ENCODE measurements at places on chromosomes 5 and 9.

DNA sequence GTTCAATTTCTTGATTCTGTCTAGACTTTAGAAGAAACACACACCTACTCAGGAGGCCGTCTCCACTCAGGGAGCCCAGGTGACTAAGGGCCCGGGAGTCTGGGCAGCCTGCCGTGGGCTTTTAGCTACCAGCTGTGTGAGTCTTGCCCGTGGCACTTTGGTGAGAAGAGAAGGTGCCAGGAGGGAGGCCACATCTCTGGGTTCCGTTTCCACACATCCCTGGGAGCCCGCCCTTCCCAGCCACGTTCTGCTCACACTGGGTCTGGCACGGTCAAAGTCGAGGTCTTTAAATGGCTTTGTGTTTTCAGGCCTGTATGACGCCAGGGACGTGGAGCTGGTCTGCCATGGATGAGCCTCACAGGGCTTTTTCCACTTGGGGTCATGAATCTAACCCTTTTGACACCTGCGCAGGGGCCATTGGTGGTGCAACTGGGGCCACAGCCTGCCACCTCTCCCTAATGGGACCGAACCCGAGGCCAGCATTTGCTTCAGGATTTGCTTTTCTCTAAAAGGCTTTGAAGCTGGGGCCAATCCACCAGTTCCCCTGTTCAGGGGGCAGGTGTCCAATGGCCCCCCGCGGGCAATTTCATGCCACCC is 17.2 kb upstream of the FCN2 start:
- DNase-seq = no peak

DNA sequence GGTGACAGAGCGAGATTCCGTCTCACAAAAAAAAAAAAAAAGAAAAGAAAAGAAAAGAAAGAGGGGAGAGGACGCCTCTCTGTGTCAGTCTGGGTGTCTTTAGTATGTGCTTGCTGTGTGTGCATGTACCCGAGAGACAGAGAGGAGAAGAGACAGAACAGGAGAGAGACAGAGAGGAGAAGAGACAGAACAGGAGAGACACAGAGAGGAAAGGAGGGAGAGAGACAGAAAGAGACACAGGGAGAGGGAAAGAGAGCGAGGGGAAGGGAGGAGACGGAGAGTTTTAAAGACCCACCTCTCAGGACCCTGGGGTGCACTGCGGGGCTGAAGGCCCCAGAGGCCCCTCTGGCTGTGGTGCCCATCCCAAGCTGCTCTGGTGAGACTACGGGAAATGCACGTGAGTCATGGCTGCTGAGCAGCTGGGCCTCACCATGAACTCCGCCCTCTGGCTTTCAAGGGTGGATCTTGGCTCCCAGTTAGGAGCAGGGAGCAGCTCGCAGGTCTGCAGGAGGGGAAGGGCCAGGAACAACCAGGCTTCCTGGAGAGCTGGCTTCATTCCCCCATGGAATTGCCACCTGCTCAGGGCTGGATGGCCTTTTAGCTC is 7.9 kb downstream of the SLC6A3 start:
- DNase-seq = no peak

GRCh38 chr5:151068433-151069197 is 12.2 kb downstream of the TNIP1 start:
- no peak for DNase-seq

GRCh38 chr5:18882154-18882553 is 1105.8 kb downstream of the CDH18 start:
- DNase-seq = no peak

DNA sequence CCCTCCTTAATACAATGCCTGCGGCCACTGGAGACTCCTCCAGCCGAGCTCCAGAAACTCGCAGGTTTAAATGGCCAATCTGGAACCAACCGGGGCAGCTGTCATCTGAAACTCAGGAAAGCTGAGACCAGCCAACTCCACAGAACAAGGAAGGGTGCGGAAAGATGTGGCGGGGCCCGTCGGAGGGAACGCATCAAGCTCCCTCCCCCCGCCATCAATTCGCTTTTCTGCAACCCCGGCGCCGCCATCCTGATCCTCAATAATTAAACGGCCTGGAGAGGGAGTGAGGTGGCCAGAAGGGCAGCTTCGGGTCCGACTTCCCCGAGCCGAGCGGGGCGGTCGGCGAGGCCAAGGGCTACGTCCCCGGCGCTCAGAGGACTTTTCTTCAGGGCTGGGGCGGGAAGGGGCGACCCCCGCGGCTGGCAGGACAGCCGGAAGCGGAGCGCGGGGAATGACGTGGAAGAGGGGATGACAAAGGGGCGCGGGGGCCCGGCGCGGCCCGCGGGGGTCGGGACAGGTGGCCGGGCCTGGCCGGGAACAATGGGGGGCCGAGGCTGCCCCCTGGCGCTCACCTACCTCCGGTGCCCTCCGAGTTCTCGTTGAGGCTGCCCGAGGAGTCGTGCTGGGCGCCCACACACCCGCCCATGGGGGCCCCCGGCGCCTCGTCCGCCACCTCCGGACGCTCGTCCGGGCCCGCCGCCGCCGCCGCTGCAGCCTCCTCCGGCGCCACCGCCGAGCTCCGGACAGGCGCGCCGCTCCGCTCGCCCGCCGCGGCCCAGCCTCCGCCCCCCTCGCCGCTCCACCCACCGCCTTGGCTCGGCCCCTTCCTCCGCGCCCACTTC is at the start of gene UBTD2:
Gene UBTD2, minus strand, starts transcription at position 745 of the 842 bp plus-strand sequence. Its CDS starts 99 bp downstream, at position 646.
- DNase-seq = peak; percentile 15

DNA sequence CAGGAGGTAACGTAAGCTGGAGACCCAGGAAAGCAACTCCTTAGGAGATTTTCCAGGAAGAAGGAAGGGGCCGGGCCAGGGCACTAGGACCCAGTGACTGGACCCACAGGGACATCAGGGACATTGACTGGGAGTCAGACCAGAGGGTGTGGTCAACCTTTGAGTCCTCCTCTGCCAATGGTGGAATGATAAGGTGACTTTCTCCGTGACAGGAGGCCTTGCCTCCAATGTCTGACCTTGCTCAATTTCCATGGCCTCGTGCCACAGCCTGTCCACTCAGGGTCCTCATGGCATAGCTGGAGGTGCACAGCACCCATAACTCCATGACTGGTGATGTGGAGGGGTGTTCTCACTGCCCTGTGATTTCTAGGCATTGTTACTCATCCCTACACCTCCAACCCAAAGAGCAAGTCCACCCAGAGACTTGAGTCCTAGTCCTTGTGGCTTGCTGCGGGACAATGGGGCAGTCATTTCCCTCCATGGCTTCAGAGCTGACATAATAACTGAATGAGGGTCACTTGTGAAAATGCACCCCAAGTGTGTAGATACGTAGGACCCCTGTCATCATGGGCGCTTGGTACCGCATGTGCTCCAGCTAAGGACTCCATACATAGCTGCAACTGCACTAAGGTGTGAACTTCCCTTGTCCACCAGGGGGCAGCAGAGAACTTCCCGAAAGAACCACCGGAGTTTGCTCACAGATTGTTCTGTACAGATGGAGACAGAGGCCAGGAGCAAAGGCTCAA is 4.1 kb upstream of the AMBP start:
- peak; percentile 70 for DNase-seq

DNA sequence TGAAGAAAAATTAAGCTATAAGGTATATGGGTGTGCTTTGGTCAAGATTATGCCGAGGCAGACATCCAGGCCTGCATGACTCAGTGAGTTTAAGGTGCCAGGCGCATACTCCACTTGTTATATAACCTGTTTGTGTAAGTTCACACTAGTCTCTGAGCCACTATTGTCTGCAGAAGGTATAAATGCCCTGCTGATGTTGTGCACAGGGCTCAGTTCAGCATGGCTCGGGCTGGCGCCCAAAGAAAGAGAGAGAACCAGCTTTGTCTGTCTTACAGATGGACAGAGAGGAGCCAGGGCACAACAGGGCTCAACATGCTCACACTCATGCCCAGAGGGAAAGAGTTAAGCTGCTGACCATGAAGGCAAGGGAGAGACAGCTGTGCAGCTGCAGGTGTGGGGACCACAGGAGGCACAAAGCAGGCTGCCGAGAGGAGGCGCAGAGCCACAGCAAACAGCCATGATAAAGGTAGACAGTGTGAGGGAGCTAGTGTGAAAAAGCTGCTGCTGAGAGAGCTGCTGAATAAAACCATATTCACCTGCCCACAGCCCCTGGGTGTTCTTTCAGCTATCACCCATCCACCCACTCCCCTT is 1587.6 kb upstream of the C9orf72 start:
- peak; percentile 4 for DNase-seq

DNA sequence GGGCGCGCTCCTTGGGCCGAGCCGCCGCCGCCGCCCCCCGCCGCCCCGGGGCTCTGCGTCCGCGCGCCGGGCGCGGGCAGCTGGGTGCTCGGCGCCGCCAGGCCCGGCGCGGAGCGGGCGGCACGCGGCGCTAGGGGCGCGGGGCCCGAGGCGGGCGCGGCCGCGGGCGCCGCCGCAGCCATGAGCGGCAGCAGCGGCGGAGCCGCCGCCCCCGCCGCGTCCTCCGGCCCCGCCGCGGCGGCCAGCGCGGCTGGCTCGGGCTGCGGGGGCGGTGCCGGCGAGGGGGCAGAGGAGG is 351 bp downstream of the TRIO start:
- DNase-seq = no peak

- DNase-seq = no peak
These were observed 104.8 kb upstream of the CD180 start for GRCh38 chr5:67301285-67301903.

- no peak for DNase-seq
These were observed 81.8 kb downstream of the FBXW11 start for GRCh38 chr5:171924493-171925122.

GRCh38 chr5:141359790-141360426 is at the start of gene PCDHGB2:
PCDHGB2 (plus strand) TSS chr5:141359994; CDS start chr5:141360136, 142 bp downstream.
- DNase-seq = no peak

- DNase-seq = no peak
These were observed 5.4 kb downstream of the KCNV2 start for GRCh38 chr9:2722715-2723114.

- DNase-seq = peak; percentile 83
These were observed 583.5 kb downstream of the ZNF608 start for GRCh38 chr5:124162767-124163532.

- peak; percentile 37 for DNase-seq
These were observed 51.5 kb downstream of the HRH2 start for GRCh38 chr5:175709276-175709781.

DNA sequence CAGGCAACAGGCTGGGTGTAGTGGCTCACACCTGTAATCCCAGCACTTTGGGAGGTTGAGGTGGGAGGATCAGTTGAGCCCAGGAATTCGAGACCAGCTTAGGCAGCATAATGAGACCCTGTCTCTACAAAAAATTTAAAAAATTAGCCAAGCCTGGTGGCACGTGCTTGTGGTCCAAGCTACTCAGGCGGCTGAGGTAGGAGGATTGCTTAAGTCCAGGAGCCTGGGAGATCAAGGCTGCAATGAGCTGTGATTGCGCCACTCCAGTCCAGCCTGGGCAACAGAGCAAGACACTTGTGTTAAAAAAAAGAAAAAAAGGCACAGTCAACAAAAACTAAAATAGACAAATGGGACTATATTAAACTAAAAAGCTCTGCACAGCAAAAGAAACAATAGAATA is 29.3 kb downstream of the ATP6V0E1 start:
- no peak for DNase-seq

- no peak for DNase-seq
These were observed 2.9 kb downstream of the NIPBL start for GRCh38 chr5:36879274-36880033.

DNA sequence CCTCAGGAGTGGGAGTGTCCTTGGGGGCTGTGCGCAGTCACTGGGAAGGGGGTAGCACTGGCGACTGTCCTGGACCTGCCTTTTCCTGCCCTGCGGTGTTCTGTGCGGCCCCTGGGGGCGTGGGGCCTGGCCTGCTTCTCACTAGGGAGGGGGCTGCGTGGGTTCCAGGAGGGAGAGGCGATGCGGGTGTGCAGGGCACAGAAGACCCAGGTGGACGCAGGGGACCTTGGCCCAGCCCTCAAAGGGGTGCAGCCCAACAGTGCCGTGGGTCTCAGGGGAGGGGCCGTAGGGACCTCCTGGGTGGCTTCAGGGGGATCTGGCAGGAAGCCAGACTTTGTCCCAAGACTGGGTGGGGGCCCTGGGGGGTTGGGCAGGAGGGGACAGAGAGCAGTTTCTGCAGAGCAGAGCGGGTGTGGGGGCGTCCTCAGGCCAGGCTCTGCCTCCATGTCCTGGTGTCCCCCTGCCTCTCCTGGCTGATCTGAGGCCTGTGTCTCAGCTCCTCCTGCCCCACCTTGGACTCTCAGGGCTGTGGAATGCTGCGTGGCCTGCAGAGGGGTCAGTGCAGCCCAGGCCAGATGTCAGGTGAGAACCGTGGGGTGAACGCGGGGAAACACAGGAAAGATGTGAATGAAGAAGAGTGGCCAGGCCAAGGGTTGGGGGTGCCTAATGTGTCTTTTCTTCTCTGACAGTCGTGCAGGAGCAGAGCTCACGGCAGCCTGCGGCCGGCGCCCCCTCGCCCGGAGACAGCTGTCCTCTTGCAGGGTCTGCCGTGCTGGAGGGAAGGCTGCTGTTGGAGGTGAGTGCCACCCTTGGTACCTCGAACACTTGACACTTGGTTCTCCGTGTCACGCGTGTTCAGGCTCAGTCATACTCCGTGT is 54.6 kb downstream of the AHRR start:
- DNase-seq = no peak

DNA sequence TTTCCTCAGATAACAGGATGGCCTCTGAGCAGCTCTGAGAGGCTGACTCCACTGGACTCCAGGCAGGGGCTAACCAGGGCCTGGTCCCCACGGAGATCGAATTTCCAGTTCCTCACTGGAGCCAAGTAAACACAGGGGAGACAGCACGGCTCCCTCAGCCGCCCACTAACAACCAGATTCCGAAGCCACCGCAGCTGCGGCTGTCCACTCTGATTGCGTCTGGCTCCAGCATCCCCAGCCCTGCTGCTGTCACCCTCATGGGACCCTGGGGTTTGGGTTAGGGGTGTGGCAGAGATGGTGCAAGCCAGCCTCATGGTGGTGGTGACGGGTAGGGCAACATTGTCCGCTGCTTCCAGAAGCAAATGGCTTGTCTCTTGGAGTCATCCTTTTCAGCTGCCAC is 172.6 kb downstream of the RGS3 start:
- no peak for DNase-seq

- no peak for DNase-seq
These were observed 372.1 kb downstream of the PDE4D start for GRCh38 chr5:59521476-59521875.

DNA sequence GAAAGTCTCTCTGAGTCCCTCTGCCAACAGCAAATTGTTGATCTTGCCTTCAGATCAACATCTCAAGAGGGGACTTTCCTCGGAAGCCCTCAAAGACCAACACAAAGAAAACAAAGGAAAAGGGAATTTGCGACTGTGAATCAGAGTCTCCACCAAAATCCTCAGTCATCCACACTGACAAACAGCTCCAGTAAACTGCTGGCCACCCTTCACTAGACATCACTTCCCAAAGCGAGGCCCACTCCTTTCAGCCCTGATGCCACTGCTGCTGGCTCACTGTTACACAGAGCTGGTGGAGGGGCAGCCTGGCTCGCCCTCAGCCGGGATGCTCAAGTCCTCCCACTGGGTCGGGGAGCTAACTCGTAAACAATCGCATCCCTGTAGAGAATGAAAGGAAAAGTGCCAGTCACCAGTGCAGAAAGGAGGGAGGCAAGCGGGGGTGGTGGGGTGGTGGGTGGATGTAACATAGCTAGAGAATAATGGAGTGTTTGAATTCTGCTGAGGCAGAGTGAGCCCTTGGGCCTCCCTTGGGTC is 1.3 kb downstream of the FGF1 start:
- peak; percentile 87 for DNase-seq

GRCh38 chr5:159697530-159697929 is 218.8 kb upstream of the ADRA1B start:
- no peak for DNase-seq
